OCI-M1 (cell line): ENCODE measurements at places on chromosomes 3 and 15.

DNA sequence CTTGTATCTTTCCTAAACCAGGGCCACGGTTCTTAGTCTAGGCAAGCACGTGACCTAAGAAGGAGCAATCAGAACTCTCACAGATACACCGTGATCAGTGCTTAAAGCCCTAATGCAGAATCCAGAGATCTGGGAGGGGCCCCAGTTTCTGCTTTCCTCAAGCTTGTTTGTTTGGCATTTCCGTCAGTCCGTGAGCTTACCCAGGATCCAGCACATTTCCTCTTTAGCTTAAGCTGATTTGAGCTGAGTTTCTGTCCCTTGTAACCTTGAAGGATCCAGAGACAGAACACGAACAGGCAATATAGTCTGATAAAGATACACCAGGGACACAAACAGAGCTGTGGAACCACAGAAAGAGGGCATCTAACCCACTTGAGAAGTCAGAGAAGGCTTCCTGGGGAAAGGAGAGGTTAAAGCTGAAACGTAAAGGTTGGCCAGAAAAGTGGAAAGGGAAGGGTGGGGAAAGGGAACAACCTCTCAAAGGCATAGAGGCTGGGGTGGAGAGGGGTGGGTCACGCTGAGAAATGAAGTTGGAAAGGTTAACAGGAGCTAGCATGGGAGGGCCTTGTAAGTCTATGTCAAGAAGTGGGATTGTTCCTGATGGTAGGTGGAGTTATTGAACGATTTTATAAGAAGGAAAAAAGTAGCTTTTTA lies 42.1 kb upstream of the RARB start:
- DNase-seq, result no peak

DNA sequence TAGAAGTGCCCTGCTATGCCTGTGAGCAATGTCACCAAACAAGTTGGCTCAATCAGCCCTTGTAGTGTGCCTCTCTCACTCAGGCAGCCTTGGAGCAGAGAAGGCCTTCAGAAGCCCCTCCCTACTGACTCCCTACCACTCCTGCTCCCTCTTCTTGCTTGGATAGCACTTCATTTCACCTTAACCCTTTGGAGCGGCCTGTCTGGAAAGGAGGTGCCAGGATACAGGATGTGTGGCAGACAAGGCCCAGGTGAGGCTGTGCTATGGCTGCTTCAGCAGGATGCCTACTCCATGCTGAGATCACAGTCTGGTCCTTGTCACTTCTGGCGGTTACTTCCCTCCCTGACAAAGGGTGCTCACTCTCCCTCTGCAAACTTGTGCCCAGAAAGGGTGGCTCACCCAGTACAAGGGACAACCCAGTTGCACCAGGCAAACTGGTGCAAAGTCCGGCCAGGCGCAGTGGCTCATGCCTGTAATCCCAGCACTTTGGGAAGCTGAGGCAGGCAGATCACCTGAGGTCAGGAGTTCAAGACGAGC lies 1.1 kb downstream of the MON1A start:
- no peak for DNase-seq

DNA sequence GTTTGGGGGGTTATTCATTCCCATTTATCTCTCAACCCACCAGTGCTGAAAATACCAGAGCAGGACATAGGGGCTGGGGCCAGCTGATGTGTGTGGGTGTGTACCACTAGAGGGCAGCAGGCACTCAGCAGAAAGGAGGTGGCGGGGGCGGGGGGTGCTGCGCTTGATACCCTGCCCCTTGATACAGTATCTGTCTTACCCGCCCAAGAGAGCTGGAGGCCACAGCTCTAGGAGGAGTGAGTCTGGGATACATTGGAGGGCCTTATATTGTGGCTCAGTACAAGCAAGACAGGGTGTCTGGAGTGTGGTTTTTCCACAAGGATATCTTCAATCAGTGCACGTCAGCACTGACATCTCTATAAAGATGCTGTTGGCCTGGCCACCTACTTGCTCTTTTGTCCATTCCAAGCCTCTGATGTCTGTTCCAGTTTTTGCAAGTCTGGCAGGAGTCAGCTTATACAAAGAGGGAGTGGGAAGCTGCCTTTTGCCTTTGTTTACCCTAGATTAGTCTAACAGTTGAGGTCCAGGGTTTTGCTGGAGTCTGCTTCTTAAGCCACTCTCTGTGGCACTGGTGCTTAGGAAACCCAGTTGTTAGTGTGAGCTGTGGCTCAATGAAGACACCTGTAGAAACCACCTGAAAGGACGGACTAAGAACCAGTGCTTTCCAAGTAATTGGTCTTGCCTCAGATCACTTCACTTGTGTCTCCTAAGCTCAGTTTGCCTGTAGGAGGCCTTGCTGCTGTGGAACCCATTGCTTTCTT lies 1.5 kb upstream of the RBM15B start:
- DNase-seq, result peak; percentile 57

- DNase-seq, result peak; percentile 80
These were observed 92.0 kb upstream of the VGLL3 start for GRCh38 chr3:87082796-87083440.

- no peak for DNase-seq
These were observed 93.0 kb downstream of the AAGAB start for GRCh38 chr15:67161412-67161811.

GRCh38 chr3:104452697-104453096 lies 914.0 kb upstream of the ALCAM start:
- no peak for DNase-seq
